Breast epithelium (tissue), 4 donors: ENCODE measurements at places on chromosomes 7 and 10. TPM values are rescaled to one million over a fixed set of nuclear protein-coding genes. Genes with fewer than 3 reads are reported as not detected.

DNA sequence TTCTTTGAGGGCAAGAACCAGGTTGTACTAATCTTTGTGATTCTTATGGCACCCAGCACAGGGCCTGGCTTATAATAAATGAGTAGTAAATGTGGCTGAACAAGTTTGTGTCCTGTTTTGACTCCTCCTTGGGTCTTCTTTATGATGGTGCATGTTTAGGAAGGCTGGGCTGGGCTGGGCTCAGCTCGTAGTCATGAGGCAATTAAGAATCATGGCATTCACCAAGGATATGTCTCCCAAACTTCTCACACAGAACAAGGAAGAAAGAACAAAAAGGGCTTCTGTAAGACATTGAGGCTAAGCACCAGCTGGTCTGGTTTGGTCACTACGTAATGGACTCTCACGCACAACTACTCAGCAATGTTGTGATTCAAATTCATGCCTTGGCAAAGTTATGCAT is 30.5 kb upstream of the YAE1 start:
- no peaks in the 10 kb centered on the region for H3K27me3 ChIP-seq
- no peak for DNase-seq
- H3K4me3 ChIP-seq = no peak overlapping the region
- H3K36me3 ChIP-seq = no peaks in the 10 kb centered on the region

GRCh38 chr7:129829737-129830631 is 122.8 kb downstream of the UBE2H start:
- peak overlapping the region; percentile 74 for H3K27ac ChIP-seq
- H3K4me3 ChIP-seq = peak overlapping the region; percentile 33
- H3K27me3 ChIP-seq = no peaks in the 10 kb centered on the region
- no peak for DNase-seq
- no peaks in the 10 kb centered on the region for H3K4me1 ChIP-seq

DNA sequence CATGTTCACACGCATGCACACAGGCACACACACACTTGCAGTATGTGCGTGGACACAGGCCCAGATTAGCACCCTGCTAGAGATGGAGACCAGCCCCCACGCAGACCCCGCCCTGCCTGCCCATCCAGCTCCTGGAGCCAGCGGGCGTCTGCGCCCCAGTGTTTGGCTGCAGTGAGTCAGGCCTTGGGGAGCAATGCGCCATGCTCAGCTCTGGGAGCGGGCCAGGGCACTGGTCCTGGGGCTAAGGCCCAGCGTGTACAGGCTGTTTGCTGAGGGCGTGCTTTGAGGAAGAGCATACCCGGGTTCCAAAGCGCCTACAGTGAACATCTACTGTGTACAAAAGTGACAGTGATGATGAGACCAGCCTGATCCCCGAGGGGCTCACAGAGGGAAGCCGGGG is 16.0 kb upstream of the ELFN1 start:
- no peaks in the 10 kb centered on the region for H3K4me1 ChIP-seq
- H3K27ac ChIP-seq = no peak overlapping the region
- no peak overlapping the region for H3K4me3 ChIP-seq
- no peaks in the 10 kb centered on the region for H3K27me3 ChIP-seq
- H3K36me3 ChIP-seq = no peaks in the 10 kb centered on the region

DNA sequence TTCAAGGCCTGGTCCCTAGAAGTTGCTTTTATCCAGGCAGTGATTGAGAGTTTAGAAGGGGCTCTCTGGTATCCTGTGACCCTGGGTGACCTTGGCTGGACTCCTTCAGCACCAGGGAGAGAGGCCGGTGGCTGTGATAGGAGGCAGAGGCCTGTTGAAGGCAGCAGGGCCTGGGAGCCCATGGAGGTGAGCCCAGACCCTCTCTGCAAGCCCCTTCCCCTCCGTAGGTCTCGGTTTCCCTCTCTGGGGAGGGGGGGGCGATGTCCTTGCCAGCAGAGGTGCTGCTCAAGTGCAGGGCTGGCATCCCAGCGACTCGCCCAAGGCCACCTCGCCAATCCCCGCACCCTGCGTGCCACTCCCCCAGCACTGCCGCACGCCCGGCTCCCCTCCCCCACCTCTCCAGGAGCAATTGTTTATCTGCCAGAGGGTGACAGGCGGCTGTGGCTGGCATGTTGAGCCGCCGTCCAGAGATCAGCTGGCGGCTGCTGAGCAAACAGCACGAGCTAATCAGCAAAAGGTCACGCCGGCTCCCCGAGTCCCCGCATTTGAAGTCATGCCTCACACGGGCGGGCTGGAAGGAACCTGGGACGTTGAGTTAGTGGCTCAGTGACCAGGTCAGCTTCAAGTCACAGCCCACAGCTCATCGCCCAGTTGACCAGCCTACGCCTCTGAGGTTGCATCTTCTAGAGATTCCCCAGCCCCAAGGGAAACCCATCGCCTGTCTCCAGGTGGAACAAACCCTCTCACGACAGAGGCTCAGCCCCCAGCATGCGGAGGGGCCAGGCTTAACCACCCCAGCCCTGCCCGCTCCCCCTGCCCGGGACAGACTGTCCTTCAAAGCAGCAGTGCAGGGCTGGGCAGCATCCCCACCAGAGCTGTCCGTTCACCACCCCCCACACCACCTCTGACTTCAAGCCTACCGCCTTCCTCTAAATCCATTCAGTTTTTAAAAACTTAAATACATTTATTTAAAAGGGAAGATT is 43.7 kb downstream of the ELFN1 start:
- no peak overlapping the region for H3K27ac ChIP-seq
- peaks cover 11% of the 10 kb centered on the region for H3K27me3 ChIP-seq
- no peak overlapping the region for H3K4me3 ChIP-seq
- H3K4me1 ChIP-seq = no peaks in the 10 kb centered on the region

MEOX2 gene
- 14.2 TPM for total RNA-seq
